ENCODE measurements at places on chromosomes 4 and X.

DNA sequence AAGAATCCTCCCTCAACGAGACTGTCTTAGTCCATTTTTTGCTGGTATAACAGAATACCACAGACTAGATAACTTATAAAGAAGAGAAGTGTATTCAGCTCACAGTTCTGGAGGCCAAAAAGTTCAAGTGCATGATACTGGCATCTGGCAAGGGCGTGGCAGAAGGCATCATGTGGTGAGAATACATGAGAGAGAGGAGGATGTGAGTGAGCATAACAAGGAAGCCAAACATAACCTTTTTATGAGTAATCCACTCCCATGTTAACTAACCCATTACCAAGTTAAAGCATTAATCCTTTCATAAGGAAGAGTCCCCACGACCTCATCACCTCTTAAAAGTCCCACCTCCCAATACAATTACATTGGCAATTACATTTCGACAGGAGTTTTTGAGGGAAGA is 504.6 kb downstream of the IQCM start:
- DNase-seq: no peak

DNA sequence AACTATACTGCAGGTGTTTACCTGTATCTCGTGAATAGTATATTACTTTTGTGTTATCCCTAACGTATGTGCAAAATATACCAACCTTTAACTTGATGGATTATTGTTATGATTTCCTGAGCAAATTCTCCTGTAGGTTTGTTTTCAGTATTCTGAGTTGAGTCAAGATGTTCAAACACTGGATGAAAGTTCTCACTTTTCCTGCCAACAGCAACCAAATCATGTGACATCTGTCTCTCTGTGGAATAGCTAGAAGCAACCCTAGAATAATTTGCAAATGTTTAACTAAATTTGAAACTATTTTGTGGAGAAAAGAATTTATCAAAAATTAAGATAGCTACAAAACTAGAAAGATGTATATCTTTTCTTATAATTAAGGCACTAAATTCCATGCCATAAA is 35.6 kb downstream of the BCLAF3 start:
- DNase-seq: no peak

DNA sequence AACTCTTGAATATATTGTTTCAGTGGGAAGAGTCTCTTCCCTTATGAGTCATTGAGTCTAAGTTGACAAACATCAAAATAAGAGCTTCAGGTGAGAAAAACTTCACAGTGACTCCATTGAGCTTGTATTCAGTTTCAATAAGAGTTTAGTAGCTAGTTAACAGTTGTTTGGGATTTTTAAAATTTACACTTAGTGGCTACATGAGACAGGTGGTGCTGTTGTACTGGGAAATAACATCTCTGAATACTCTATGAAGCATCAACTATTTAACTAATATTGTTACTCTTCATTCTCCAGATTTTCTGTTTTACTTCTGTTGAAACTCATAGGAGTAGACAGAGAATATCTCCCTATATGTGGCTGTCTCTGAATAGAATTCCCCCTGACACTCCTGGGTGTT is 1609.1 kb downstream of the C4orf33 start:
- DNase-seq: no peak

- no peak for DNase-seq
Observed at GRCh38 chr4:41949531-41949930, 14.3 kb downstream of the TMEM33 start.

GRCh38 chr4:41050880-41051775 is 163.2 kb downstream of the APBB2 start:
- no peak for DNase-seq

GRCh38 chr4:134463771-134464170 is 262.2 kb upstream of the PABPC4L start:
- no peak for DNase-seq
